ENCODE measurements at places on chromosomes 4 and X.
A peak's percentile ranks its signal among the peaks of the same experiment; 100 is the strongest.

DNA sequence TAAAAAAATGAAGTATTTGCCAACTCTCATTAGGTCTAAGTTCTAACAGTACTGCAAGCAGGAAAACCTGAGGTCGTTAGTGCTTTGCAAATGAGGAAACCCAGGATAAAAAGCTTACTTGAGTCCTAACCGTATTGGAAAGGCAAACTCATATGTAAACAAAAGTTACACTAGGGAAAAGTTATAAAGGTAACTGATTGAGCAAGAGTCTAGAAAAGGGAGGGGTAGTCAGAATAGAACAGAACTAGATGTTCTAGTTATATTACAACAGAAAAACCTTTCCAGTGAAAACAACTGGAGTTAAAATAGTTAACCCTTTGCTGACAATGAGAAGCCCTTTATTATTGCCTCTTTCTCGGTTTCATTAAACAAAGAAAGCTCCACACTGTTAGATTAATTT, 66.4 kb upstream of the MAOA start:
- DNase-seq = no peak

- DNase-seq = no peak
Measured at GRCh38 chr4:178205826-178206225, 763.6 kb upstream of the AGA start.

GRCh38 chrX:148499638-148500422, 587 bp upstream of the AFF2 start:
- no peak for DNase-seq

- DNase-seq = no peak
Measured at GRCh38 chrX:35696760-35697234, 101.3 kb upstream of the MAGEB16 start.

DNA sequence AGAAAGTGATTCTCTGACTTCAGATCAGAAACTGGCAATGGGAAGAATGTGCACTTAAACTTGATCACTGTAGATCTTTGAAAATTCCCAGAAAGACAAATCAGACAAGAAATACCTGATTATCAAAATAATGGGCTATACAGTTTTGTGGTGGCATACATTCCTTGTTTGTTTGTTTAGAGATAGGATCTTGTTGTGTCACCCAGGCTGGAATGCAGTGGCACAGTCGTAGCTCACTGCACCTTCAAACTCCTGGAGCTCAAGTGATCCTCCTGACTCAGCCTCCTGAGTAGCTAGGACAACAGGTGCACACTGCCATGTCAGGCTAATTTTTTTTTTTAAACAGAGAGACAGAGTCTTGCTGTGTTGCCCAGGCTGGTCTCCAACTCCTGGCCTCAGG, 81.0 kb upstream of the SPRY1 start:
- no peak for DNase-seq

DNA sequence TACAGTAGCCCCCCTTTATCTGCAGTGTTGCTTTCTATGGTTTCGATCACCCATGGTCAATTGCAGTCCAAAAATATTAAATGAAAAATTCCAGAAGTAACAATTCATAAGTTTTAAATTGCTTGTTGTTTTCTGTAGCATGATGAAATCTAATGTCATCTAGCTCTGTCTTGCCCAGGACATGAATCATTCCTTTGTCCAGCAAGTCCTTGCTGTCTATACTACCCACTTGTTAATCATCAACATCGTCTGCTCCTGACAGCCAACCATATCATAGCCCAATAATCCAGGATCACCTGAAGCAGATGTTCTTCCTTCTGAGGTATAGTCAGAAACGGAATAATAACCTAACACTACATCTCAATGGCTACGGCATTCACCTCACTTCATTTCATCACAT, 79.8 kb downstream of the ADAMTS3 start:
- no peak for DNase-seq

DNA sequence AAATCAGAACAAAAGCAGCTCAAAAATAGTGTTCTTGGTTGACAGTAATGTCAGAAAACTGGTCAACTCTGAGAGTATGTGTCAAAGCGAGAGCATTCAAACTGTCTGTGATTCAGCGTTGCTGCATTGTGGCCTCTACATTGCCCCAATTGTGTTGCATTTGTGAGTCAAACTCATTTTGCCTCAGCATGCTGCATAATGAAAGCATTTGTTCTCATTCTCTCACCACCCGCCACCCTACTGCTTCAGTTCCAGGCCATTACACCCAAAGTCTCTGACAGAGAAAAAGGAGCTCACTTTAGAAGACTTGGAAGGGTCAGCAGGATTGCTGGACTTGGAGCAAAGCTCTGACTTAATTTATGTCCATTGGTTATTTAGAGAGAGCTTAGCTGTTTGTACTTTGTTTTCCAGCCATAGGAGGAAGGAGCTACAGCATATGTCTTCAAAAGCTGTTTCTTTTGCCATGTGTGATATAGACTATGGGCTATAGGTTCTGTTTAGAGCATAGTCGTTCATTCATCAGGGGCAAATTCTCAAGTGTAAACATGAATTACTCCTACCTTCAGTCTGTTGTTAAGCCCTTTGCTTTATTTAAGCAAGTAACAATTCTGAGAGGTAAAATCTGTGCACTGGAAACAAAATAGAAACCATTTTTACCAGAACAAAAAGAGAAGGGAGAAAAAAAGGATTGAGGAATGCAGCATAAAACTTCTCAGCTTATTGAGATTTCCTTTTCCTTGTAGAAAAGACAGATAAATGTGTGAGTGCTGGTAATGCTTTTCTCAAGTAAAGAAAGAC, 153.4 kb upstream of the ANK2 start:
- no peak for DNase-seq

GRCh38 chrX:136390921-136391320, 90.2 kb downstream of the ADGRG4 start:
- DNase-seq = no peak

- DNase-seq = no peak
Measured at GRCh38 chr4:168138143-168138542, 45.8 kb downstream of the ANXA10 start.

DNA sequence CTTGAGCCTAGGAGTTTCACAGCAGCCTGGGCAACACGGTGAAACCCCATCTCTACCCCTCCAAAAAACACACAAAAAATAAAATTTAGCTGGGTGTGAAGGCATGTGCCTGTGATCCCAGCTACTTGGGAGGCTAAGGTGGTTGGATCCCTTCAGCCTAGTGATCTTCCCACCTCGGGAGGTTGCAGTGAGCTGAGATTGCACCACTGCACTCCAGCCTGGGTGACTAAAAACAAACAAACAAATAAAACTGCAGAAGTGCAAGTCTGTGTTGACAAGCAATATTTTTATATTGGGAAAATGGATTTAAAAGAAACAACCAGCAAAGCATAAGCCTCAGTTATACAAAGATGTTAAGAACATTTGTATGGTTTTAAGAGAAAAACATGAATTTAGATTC, 46.1 kb downstream of the IGFBP7 start:
- DNase-seq = no peak

GRCh38 chr4:160580581-160580980, 1477.7 kb downstream of the RAPGEF2 start:
- no peak for DNase-seq

DNA sequence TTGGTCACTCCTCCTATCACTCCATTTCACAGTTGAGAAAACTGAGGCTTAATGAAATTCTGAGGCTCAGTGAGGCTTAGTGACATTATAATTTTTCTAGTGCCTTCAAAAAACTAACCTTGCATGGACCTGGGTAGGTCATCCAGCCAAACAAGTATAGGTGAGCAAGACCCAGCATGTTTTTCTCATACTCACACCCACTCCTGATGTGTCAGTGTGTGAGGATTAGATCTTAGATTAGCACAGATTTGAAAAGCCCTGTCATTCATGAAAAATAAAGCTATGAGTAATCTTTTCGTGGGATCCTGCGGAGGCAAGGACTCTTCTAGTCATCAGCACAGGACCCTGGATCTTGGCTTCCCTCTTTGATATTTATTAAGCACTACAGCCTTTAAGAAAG, 146.7 kb downstream of the CHIC2 start:
- no peak for DNase-seq

- no peak for DNase-seq
Measured at GRCh38 chr4:59127006-59127405, 2016.8 kb upstream of the IGFBP7 start.

- no peak for DNase-seq
Measured at GRCh38 chrX:82757614-82758013, 750.5 kb upstream of the POU3F4 start.

DNA sequence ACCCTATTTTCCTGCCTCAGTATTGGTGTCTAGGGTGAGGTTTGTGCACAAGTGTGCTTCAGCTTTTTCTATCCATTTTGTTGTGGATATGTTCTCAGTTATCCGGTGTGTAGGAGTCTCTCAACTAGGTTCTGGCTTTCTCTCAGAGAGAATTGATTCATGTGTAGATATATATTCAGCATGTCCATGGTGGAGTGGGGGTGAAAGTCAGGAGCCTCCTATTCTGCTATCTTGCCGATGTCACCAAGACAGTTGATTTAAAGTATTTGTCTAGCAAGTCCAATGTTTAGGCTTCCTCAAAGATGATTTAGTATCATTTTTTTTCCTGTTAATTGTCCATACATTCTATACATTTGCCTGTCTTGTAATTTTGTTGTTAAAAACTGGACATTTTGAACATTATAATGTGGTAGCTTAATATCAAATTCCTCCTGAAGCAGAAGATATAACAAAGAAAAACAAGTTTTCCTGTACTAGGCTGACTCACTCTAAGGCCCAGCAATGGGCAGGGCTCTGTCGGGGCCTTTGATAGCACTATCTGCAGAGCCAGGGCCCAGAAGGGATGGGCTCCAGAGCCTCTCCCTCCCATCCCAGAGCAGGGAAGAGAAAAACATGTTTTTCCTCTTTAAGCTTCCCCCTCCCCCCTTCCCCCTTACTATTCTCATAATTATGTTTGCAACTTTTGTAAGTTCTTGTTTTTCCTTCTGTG, 37.6 kb downstream of the GLUD2 start:
- DNase-seq = no peak

- DNase-seq = no peak
Measured at GRCh38 chrX:108165383-108166111, 74.0 kb downstream of the ATG4A start.

DNA sequence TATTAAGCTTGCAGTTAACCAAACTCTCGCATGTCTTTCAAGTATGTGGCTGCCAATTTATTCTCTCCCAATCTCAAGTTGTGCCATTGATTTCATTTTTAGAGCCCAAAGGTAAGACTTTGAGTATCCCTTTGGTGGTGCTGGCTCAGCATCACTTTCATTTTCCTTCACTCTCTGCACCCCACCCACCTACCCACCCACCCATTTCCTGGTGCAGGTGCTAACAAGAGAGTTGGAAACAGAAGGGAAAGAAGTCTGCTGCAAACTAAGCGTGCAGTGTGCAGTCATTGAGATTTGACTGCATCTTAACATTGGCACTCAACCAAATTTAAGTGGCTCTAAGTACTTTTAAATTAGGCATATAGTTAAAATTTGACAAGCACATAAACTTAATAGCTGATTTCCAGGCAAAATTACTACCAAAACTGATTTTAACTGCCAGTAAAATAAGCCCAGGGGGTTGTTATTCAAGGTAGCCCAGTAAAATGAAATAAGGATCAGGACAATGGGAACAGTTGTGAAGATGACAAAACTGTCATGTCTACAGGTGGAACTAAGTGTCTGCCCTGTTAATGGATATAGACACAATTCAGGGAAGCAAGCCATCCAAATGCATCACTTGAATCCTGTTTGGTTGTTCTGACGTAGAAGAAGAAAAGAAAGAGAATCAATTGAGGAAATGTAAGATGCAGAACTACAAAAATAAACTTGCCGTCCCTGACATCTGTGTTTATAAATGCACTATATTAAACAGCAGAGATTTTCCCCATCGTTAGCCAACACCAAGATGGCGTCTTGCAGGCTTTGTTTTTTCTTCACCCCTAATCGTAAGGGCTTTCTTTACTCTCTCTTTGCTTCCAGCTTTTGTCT, 184.2 kb downstream of the KDR start:
- DNase-seq = peak; percentile 29

- no peak for DNase-seq
Measured at GRCh38 chr4:41154814-41155177, 59.5 kb downstream of the APBB2 start.

- DNase-seq = no peak
Measured at GRCh38 chr4:125316401-125316790, 1.6 kb downstream of the FAT4 start.

- DNase-seq = no peak
Measured at GRCh38 chrX:114591121-114591520, 7.2 kb downstream of the HTR2C start.

DNA sequence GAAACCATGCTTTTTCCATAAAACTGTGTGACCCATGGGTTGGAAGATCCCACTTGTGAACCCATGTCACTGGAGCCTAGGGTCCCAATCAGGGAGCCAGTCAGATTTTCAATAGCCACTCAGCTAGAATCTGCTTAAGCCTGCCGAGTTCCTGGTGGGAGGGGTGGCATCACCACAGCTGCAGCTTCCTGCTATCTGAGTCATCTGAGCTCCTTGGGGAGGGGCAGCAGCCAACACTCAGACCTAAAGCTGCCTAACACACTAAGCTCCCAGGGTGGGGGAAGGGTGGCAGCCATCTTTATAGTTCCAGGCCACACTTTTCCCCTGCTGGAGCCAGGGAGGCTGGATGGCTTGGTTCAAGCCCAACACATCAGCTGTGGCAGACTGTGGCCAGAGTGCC, 350.1 kb downstream of the C4orf33 start:
- no peak for DNase-seq

DNA sequence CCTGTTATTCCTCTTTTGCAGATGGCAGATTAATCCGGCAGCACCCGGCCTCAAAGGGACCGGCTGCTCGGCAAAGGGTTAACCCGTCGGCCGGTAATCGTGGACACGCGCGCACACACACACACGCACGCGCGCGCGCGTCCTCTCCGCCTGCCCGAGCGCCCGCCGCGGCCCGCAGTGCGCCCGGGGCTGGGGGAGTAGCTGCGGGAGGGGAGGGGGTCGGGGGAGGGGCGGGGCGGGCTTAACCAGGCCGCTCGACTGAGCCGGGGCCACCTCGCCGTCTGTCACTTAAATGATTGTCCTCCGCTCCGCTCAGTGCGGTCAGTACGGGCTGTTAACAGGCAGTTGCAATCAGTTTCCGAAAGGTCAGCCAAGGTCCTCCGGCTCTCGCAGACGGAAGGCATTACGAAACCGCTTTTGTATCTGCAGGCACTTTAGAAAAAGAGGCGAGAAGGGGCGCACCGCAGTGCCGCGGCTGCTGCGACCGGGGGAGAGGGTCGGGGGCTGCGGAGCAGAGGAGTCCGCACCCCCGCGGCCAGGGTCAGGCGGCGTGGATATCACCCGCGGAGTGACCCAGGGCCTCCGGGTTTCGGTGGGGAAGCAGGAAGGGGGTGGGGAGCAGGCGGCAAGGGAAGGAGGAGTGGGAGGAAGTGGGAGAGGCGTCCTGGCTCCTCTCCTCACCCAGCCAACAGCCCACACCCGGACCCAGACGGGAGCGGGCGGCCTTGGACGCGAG, 57.3 kb upstream of the BCOR start:
- DNase-seq = no peak
